Gastrocnemius medialis (tissue), 4 donors: ENCODE measurements at places on chromosomes 3 and 15. TPM values are rescaled to one million over a fixed set of nuclear protein-coding genes. Genes with fewer than 3 reads are reported as not detected.

The PRR20G gene
- not detected for total RNA-seq

The FYTTD1 gene
- 184 TPM for total RNA-seq

DNA sequence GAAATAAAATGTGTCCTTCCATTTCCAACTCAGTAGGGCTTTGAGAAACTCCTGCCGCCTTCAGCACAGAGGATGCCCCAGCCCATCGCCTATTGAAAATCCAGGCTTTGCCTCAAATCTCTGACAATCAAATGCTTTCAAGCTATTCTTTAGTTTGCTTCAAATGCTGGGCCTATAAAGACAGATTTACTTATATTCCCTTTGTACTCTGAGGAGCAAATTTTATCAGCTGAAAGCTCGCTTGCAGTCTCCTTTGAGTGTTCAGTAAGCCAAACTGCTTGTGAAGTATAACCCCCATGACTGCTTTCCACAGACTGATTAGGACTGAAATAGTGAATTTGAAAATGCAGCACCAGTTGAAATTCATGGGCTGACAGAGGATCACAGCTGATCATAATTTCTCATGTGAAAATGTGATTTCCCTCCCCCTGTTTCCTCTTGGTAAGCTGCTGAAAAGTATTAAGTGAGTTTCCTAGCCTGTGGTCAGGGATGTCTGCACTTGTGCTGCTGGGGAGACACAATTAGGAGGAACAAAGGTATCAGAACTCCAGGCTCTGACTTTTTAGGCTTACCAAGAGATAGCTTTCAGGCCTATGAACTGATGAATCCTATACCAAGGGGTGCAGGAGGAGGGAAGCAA is 563.4 kb upstream of the TGFBR2 start:
- no peak for DNase-seq
- no peak overlapping the region for H3K27ac ChIP-seq
- no peaks in the 10 kb centered on the region for H3K36me3 ChIP-seq

The GUCA1C gene
- total RNA-seq: not detected

The FGD5 gene
- total RNA-seq: 5.0 TPM

DNA sequence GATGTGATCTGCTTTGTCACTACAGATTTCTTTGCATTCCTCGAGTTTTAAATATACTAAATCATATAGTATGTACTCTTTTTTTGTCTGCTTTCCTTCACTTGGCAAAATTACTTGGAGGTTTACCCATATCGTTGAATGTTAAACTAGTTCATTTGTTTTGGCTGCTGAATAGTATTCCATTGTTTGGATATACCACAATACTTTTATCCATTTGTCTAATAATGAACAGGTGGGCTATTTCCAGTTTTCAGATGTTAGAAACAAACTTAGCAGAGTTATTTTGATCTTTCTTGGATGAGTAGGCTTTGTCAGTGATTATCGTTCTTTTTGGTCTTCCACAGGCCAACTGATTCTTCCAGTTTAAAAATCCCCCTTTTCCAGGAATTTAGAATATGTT is 154.0 kb upstream of the TGFBR2 start:
- H3K36me3 ChIP-seq: no peaks in the 10 kb centered on the region
- H3K27ac ChIP-seq: no peak overlapping the region
- DNase-seq: no peak
- peaks cover 13% of the 10 kb centered on the region for H3K4me1 ChIP-seq
- no peak overlapping the region for H3K4me3 ChIP-seq

DNA sequence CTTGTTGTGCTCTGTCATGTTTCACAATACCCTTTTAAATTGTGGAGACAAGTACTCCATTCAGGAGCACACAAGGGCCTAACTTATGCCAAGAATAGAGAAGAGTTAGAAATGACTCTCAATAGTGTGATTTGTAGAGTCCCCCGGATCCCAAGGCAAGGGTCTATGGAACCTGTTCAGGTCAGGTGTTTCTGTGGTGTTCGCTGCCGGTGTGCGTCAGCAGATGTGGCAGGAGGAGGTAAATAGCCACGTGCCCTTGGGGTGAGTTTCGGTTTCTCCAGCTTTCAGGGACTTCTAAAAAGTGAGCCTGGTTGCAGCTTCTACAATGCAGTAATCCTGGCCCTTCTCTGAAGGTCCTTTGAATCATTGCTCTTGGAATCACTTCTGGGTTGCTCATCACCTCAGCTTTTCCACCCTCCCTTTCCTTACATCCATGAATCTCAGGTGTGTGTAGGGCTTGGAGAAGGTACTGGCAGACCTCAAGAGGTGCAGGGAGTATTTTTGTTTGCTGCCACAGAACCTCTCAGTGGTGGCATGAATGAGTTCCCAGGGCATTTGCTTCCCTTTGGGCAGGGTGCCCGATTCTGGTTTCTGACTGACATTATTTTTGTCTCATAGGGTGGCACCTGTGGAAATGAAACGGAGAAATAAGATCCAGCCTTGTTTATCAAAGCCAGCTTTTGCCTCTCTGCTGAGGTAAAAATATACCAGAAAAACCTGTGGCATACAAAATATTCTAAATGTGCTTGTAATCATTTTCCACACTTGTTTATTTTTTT is 7.3 kb downstream of the ST3GAL6 start:
- H3K4me1 ChIP-seq: peaks cover 38% of the 10 kb centered on the region
- no peaks in the 10 kb centered on the region for H3K36me3 ChIP-seq
- no peaks in the 10 kb centered on the region for H3K27me3 ChIP-seq
- DNase-seq: peak; percentile 61

The BCL6 gene
- total RNA-seq: 338 TPM
